ENCODE measurements at places on chromosomes 11 and 22. TPM values are rescaled to one million over a fixed set of nuclear protein-coding genes. Genes with fewer than 3 reads are reported as not detected.

FBXO7 gene
- 75.7 TPM for total RNA-seq

SYT7 gene
- total RNA-seq = 4.4 TPM

MMP10 gene
- not detected for total RNA-seq

LARGE2 gene
- total RNA-seq = 33.9 TPM

SEC14L2 gene
- 39.1 TPM for total RNA-seq

TSPAN32 gene
- total RNA-seq = not detected

SLC29A2 gene
- total RNA-seq = 40.4 TPM

TCN1 gene
- total RNA-seq = 335 TPM

DNA sequence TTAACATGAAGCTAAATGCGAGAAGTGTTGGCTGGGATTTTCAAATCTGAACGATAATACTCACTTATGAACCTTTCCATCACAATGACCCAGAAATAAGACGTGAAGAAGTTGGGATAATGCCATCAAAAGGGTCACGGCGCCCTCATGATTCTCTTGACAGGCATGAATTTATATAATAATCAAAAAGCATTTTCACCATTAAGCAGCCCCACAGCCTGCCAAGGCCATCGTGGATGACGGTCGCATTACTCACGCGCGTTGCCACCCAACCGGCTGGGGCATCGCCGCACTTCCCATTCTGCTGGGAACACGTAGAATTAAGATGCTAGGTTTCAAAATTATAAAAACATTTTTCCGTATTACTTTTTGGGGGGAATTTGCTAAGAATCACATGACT lies 18.9 kb upstream of the GAL start:
- DNase-seq = no peak

- DNase-seq = no peak
Measured at GRCh38 chr11:64758330-64759079, 1.3 kb downstream of the PYGM start.

- no peak for DNase-seq
Measured at GRCh38 chr11:75481922-75482606, 43.7 kb downstream of the GDPD5 start.

DNA sequence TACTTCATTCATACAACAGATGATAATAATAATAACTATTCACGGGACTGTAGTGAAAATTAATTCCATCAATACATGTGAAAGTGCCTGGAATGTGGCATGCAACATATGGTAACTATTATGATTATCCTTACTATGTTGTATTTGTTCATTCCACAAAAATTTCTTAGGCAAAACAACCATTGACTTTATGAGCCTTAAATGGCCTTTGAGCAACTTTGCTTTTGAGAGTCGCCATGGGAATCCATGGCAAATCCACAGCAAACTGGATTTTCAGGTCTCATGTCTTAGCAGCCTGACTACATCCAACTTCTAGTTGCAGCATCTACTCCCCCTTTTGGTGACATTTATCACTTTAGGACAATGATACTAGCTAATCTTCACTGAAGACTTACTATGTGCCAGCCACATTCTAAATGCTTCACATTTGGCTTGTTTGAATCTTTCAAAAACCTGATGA lies 56.8 kb downstream of the SLC1A2 start:
- DNase-seq = no peak

GRCh38 chr22:30328466-30329049 lies 1.8 kb upstream of the TBC1D10A start:
- DNase-seq = no peak

- DNase-seq = no peak
Measured at GRCh38 chr11:67276781-67277230, 10.5 kb downstream of the GRK2 start.

DNA sequence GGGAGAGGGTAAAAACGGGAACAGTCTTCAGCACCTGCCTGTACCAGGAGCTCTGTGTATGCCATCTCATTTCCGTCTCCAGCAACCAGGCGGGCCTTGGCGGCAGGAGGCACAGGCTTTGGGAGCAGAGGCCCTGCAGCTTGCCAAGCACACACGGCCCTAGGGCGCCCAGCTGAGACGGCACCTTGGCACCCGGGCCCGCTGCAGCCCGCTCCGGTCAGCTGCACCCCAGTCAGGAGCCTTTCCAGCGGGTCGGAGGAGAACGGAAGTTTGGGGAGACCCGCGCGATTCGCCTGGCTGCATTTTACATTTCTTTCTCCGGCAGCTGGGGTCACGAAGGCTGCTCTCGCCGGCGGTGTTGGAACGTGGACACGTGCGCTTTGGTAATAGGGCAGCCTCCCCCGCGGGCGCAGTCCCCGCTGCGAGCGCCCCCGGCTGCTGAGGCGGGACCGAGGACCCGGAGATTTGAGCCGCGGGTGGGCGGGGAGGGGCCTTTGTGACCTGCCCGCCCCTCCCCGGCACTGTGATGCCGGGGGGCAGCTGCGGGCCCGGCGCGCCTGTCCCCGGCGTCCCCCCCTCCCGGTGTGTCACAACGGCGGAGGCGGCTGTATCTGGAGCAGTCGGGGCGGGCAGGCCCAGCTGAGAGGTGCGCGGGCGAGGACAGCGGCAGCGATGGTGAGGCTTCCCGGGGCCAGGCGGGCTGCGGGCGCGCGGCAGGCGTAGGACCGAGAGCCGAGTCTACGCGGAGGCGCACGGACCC lies at the start of gene TUBA8:
Gene TUBA8, plus strand, starts transcription at position 616 of the 760 bp plus-strand sequence. Its CDS starts 57 bp downstream, at position 673.
- DNase-seq = peak; percentile 41

GRCh38 chr22:19998232-19998951 lies 18.2 kb downstream of the ARVCF start:
- DNase-seq = no peak

GRCh38 chr11:63277345-63277943 lies 34.0 kb upstream of the SLC22A25 start:
- peak; percentile 17 for DNase-seq

GRCh38 chr11:128305588-128305987 lies 281.8 kb downstream of the ETS1 start:
- DNase-seq = no peak

DNA sequence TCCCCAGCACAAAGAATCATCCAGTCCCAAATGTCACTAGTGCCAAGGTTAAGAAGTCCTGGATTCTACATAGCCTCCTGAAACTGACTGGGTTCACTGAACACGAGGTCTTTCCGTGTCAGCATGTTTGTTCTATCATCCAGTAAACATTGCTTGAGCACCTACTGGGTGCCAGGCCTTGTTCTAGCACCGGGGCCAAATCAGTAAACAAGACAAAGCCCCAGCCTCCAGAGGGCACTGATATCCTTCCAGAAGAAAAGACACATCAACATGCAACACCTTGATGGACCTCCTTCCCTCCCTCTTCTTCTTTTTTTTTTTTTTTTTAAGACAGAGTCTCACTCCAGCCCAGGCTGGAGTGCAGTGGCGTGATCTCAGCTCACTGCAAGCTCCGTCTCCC lies 26.9 kb downstream of the TPST2 start:
- DNase-seq = no peak

DNA sequence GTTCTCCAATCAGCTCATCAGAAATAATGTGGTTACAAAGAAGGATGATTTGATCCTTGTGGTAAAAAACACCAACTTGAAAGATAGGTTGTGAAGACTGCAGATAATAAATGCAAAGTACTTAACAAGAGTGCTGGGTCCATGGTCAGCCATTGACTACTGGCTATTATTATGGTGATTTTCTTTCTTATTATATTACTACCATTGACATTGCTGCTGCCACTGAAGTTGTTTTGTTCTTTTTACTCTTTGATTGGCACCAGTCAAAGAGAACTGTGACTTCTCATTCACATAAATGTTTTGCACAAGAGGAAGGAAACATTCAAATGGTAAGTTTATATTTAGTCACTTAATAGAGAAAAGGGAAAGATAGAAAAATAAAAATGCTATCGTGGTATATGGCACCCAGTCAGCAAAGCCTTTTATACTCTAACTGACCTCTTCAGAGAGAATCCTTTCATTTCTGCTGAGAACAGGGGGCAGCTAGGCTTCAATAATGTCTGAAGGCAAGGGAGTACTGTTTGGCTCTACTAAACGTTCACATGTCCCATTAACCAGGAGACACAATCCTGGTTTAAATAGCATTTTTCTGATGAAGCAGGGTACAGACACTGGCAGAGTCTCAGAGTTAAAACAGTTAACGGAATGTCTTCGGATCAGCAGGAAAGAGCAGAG lies 64.8 kb downstream of the LRRC4C start:
- no peak for DNase-seq

All from Calu3 (cell line).